ENCODE measurements at places on chromosomes 11 and 22.

DNA sequence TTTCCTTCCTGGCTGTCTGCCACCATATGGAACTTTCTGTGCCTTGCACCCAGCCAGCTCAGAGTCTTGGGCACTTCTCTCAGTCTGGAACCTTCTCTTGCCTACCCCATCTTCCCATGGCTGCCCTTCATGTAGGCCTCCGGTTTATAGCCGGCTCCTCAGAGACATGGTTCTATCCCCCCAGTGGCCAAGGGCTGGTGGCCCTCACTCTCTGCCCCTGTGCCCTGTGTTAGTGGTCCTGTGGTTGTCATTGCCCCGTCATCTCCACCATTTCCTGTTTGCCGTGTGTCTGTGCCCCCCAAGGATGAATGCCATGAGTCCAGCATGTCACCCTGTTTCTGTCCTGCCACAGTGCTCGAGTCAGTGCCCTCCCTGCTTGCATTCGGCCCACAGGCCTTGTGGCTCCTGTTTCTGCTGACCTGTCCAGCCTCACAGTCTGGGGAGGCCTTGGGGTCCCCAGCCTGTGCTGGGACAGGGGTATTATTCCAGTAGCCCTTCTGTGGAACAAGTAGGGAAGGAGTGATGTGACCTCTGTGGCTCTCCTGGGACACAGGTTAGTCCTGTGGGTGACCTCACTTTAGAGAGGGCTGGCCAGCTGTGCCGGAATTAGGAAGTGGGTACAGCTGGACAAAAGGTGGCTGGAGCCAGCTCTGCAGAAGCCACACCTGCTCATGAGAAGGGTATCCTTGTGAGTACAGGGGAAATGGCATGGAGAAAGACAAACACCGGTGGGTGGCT lies 30.7 kb downstream of the ST3GAL4 start:
- no peak for DNase-seq

- no peak for DNase-seq
Observed at GRCh38 chr11:78910322-78910721, 335.7 kb upstream of the NARS2 start.

DNA sequence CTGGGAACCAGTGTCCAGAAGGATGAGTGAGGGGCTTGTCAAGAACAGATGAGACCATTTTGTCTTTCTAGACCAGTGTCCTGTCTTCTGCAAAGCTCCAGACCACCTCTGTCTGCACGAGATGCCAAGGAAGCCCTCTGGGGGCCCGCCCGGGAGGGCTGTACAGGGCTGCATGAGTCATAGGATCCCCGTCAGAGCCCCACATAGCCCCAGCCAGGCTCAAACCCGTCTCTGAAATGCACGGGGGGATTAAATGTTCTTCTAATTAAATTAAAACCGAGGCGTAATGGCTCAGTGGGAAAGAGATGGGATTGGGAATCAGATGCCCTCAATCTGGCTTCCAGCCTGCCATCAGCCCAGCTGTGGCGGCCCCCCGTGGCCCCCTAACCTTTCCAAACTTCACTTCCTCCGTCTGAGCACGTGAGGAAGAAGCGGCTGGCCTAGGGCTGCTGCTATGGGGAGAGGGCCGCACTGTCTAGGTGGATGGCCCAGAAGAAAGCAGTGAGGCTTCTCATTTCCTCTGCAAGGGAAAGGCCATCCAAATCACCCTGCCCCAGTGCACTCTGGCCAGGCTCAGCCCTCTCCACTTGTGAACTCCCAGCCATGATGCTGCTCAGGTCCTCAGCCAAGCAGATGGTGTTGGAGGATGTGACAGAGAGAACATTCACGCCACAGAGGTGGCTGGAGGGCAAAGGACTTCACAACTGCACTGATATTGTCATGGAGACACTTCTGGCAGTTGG lies 32.8 kb downstream of the KCNQ1OT1 start:
- DNase-seq = no peak

DNA sequence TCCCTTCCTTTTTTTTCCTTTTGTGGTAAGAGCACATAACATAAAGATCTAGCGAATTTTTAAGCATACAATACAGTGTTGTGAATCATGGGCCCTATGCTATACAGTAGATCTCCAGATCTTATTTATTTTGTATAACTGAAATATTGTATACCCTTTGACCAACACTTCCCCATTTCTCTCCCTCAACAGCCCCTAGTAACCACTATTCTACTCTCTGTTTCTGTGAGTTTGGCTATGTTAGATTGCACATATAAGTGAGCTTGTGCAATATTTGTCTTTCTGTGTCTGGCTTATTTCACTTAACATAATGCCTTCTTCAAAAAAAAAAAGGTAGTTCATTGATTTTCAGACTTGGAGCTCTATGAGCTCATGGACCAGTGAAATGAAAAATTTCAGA lies 180.5 kb downstream of the C11orf91 start:
- DNase-seq = no peak

GRCh38 chr11:95829580-95830259 lies 39.4 kb downstream of the CEP57 start:
- no peak for DNase-seq

- DNase-seq = no peak
Observed at GRCh38 chr11:76321820-76322524, 59.0 kb downstream of the THAP12 start.

GRCh38 chr11:44533921-44534711 lies 31.3 kb upstream of the CD82 start:
- DNase-seq = no peak

DNA sequence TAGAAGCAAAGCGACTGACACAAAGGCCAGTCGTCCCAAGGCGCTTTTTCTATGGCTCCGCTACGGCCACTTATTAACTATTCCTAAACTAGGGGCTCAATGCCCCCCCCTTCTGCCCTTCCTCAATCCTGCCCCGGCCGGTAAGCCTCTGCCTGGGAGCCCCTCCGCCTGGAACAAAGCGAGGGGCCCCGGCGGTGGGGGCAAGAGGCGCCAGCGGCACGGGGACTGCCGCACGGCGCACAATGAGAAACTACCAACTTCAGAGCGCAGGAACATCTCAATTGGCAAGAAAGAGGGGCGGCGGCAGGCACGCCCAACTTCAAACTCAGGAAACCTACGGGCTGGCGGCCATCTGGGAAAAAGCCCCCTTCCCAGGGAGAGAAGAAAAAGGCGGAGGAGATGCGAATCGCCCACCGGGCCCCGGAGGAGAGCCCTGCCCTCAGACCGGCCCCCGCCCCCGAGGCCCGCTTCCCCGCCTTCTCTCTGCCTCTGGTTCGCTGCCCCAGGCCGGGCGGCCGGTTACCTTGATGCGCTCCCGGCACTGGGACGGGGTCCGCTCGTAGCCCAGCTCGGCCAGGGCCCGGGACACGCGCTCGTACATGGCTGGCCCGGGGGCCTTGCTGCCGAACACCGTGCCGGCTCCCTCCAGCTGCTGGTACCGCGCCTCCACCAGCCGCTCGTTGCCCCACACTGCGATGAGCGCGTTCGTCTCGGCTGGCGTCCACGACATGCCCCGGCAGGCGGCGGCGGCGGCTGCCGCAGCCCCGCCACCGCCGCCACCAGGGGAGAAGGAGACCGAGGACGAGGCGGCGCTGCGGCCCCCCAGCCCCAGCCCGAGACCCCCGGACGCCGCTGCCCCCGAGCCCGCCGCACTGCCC lies 619 bp downstream of the MSANTD2 start:
- DNase-seq = no peak

DNA sequence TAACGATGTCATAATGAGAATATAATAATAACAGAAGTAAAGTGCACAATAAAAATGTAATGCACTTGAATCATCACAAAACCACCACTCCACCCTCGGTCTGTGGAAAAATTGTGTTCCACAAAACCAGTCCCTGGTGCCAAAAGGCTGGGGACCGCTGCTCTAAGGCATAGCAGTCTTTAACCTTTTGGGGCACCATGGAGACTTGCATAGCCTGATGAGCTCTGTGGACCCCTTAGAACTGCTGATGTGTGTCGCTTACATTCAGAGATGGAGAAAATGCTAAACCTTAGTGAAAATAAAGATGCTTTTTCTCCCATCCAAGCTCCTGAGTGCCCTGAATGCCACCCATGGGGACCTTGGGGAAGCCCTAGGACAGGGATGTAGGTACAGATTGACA lies 87.6 kb upstream of the SEPTIN5 start:
- no peak for DNase-seq

- DNase-seq = no peak
Observed at GRCh38 chr11:124807201-124807600, 7.0 kb upstream of the MSANTD2 start.

DNA sequence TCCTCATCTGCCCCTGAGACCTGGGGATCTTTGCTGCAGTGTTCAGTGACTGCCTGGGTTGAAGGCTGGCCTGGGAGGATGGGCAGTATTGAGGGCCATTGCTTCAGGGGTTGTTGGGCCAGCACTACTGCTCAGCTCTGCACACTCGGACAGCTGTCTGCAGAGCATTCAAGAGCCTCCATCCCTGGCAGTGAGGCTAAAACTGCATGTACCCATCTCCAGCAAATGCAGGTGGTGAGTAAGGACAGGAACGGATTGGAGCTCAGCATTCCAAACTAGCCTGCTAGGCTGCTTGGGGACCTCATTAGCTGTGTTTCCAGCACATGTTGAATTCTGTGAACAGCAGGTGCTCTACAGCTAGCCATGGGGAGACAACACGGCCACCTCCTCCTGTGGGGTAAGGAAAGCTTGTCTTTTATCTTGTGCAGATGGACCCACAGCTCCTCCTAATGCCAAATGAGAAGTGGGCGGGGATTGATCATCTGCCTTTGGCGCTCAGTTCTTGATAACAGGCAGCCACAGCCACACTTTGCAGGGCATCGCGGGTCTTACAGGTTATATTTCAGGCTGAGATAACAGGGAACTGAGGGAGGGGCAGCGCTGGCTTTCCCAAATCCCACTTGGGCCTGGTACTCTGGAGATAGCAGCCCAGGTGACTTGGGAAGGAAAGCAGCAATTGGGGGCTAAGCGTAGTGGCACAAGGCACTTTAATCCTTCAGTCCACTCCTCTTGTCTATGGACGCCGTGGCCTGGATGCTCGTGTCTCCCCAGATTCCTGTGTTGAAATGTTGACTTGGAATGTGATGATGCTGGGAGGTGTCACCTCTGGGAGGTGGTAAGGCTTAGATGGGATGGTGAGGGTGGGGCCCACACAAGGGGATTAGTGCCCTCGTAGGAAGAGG lies 254.5 kb upstream of the B3GAT1 start:
- no peak for DNase-seq

DNA sequence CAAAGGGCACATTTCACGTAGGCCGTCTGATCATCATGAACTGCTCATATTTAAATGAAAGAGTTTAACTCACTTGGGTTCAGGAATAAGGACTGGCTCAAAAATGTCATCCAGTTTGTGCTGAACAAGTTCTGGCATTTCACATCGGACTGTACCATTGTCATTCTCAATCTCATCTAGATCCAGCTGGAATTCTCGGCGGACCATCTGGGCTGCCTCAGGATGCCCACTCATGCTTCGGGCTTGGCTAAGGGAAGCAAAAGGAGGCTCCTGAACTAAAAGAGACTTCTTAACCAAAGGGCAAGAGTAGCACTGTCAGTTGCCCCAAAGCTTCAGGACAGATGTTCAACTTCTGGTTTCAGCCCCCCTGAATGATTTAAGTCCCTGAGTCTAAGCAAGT lies 40.2 kb downstream of the F2 start:
- DNase-seq = no peak

DNA sequence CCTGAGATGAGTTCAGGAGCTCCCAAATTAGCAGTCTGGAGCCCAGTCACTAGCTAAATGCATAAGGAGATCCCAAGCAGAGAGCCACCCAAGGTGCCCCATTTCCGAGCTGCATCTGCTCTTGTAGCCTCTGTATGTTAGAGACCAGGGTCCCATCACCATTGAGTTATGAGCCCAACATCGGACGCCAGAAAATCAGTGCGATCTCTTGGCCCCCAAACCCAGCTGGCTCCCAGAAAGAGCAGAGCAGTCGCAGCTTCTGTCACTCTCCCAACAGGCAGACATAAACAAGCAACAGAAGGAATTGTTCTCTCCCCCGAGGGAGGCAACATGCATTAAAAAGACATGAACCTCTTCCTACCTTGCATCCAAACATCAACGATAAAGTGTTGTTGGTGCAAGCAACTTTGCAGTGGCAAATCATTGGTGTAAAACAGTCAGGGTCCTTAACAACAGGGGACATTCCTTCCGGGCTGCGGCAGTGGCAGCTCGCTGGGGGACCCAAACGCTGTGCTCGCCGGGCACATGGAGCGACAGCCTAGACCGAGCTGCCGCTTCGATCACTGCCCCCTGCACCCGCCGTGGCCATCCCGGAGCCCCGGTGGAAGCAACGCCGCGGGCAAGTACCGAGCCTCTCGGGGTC lies 907.1 kb downstream of the DLG2 start:
- no peak for DNase-seq

- peak; percentile 47 for DNase-seq
Observed at GRCh38 chr22:17742527-17742902, 31.8 kb downstream of the BID start.

GRCh38 chr11:85423316-85423715 lies 203.8 kb downstream of the DLG2 start:
- DNase-seq = no peak

DNA sequence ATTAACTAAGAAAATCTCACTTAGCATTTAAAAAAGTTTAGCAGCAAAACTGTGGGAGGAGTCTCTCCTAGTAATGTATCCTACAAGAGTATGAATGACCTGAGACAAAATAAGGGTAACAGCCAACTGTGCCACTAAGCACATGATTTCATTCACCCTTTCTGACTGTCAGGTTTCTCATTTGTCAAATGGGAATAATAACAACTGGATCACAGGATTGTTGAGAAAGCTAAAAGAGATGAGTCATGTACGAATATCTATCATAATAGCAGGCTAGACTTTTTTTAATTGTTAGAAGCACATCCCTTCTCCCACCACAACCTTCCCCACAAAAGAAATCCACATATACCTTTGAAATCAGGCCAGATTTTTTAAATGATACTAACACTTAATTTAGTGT lies 39.5 kb downstream of the MTMR2 start:
- no peak for DNase-seq

- DNase-seq = no peak
Observed at GRCh38 chr22:26713823-26714449, 56.5 kb downstream of the MIAT start.

DNA sequence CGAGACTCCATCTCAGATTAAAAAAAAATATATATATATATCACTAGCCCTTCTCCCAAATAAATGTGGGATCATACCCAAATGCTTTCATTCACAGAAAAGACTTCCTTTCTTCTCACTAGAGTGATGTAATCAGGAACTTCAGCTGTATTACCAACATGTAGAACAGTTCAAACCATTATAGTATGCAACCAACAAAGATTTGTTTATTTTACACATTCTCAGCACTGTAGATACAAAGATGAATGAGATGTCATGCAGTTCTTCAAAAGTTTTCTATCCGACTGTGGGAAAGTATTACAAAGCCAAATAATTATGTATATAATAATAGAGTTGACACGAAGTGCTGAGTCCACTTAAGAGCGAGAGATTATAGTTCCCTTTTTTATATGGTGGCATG lies 22.2 kb upstream of the ZNF143 start:
- DNase-seq = no peak

GRCh38 chr11:25777343-25777742 lies 554.6 kb upstream of the ANO3 start:
- DNase-seq = no peak

GRCh38 chr22:23126165-23127054 lies 15.4 kb downstream of the RSPH14 start:
- DNase-seq = no peak

- no peak for DNase-seq
Observed at GRCh38 chr22:27494785-27495184, 306.8 kb downstream of the MN1 start.

GRCh38 chr11:5679811-5680210 lies 5.1 kb downstream of the TRIM5 start:
- no peak for DNase-seq

- DNase-seq = no peak
Observed at GRCh38 chr11:125923633-125924032, 19.3 kb downstream of the DDX25 start.

- no peak for DNase-seq
Observed at GRCh38 chr11:44127130-44127529, 31.7 kb downstream of the EXT2 start.
